Stimulated activated CD4-positive, alpha-beta T cell treated with anti-CD3 and anti-CD28 coated beads, Interleukin-4, amount 100 ng/mL, for 48 hours (primary cell): ENCODE measurements at places on chromosomes 4 and X.

- DNase-seq = no peak
Observed at GRCh38 chr4:116627545-116627944, 457.8 kb downstream of the TRAM1L1 start.

DNA sequence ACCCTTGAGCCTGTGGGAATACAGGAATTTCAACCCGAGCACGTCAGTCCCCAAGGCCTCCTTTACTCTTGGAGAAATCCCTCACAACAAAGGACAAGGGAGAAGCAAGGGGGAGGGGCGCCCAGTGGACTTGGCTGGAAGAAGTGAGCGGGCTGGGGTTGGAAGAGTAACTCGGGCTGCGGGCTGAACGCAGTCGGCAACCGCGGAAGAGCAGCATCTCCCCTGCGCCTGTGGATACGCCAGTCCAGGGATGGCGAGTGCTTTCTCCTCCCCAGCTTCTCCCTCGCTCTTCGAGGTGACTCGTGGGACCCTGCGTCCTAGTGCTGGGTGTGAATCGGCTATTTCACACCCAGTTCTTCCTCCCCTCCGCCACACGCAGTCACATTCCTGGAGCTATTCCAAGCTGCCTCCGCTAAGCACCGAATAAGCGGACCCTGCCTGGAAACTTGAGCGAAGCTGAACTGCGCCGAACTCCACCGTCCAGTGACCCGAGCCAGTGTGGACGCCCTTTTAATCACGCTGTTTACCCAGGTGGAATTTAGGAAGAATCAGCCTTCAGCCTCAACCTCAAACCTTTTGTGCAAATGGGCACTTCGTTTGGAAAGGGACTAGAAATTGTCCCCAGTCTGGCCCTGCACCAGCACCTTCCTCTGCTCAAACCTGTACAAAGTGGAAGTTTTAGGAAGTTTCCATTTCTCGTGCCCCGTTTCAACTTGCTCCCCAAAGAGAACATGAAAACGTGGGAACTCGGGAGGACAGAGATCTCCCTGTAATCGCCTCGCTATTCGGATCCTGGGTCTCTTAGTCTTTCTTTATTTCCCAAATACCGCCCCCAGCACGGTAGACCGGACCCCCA is 64.3 kb upstream of the WDR17 start:
- no peak for DNase-seq

- no peak for DNase-seq
Observed at GRCh38 chr4:8205241-8205707, 6.2 kb downstream of the SH3TC1 start.

DNA sequence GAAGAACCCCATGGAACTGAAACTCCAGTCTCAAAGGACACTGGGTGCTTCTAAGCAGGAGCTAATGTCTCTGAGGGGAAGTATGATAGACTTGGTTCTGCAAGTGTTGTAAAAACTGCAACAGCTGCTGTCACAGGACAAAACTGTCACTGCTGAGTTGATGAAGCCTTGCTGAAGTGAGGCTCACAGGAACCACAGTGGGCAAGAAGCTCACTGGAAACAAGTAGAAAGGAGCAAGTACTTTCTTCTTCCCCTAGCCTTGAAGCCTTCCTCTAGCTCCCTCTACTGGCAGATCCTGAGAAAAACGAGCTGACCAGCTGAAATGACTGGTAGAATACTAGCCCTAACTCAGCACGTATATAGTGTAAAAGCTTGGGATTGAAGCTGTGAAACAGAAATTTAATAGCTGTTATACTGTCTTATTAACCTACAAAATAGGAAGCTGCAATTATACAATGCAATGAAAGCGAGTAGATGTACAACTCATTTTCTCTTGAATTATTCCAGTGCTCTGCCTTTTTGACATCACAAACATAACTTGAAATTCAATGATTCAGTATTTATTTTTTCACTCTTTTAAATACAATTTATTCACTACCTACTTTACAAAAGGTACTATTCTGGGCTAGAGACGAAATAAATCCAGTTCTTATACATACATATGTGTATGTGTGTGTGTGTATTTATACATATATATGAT is 91.4 kb downstream of the GABRB1 start:
- peak; percentile 15 for DNase-seq

GRCh38 chr4:73897380-73898136 is 28.4 kb downstream of the CXCL1 start:
- DNase-seq = no peak

- no peak for DNase-seq
Observed at GRCh38 chr4:7631288-7632014, 196.7 kb upstream of the PSAPL1 start.

DNA sequence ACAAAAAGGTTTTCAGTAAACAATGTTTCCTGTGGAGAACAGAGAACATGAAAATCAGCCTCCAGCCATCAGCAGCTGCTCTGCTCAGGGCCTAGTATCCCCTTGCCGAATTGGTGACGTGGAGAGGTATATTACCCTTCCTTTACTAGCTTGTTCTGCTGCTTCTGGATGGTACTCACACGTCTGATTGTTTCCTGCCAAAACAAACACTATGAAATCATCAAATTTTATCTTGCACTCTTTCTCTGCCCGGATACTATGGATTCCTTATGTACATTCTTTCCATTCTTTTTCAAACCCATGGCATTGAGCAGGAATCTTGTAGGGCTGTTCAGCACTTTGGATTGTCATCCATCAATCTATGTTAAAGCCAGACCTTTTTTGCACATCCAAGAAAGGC is 18.8 kb upstream of the METAP1 start:
- DNase-seq = no peak

- no peak for DNase-seq
Observed at GRCh38 chrX:129932821-129933321, 26.9 kb downstream of the UTP14A start.

DNA sequence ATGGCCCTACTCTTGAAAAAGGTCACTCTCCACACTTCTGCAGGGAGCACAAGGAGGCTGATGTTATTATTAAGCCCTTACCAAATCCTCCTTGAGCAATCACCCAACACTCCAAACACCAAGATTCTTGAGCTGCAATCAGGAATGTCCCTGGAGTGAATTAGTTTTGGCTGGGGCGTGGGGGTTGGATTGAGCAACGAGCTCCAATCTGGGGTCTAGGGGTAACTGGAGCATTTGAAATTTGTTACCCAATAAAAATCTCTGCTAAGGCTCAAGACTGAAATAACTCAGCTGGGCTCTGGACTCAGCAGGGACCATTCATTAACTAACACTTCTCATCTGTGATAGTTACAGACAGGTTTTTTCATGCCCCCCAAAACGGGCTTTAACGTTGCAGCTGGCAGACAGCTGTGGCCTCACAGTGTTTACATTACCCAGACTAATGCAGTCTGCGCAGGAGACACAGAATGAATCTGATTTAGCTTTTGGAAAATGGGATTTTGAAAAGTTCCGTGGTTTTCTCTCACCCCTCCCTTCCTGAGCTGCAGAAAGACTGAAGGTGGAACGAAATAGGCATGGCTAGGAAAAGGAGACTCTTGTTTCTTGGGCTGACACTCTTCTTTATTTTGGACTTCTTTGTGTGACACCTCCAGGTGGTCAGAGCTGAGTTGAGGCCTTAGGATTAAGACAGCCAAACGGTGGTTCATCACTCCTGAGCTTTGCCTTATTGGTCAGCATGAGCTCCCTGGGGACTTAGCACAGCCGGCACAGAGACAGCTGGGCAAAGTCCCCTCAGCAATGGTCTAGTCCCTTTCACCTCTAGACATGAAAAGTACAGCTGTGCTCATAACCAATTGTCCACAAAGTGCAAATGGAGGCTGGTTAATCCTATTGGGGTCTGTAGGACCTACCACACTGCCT is 26.6 kb downstream of the PLAC1 start:
- DNase-seq = no peak

DNA sequence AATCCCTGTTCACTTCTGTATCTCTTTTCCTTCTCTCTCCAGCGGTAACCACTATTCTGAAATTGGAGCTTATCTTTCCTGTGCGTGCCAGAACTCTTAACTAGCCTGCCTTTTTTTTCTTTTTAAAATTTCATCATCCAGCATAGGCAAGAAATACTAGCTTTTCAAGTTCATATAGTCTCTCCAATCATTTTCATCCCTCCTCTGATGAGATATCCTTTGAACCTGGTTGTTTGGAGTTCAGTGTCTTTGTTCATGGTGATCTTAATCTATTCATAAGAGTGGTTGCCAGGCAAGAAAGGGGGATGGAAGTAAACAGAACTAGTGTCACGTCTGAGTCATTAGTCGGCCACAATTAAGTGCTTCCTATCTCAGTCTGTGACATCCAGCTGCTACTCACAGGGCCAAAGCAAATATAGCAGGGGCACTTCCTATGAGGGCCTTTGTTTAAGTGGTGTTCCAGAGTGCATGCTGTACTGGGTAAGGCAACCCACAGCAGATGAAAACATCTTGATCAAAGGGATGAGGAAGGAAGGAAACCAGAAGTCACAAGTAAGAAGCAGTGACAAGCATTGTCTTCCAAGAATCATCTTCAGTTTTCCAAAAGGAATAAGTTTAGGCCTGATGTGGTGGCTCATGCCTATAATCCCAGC is 56.4 kb upstream of the XIAP start:
- no peak for DNase-seq

GRCh38 chrX:124641737-124642491 is 295.6 kb downstream of the SH2D1A start:
- no peak for DNase-seq

- no peak for DNase-seq
Observed at GRCh38 chr4:139403462-139403861, 50.5 kb upstream of the RAB33B start.

DNA sequence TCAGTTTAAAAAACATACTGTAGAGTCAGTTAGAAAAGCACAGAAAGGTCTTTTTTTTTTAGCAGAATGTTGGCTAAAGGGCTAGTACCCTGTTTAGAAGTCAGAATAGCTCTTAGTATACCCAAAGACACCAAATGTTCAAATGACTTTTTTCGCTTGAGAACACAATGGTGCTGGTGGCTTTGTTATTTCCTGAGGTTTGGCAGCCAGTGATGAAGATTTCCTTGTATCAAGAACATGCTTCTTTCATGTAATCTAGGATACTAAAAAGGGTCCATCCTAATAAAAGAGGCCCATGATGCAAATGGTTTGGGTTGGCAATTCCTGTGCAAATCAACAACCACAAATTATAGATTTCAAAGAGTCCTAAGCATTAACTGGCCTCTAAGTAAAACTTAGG is 21.1 kb upstream of the CD40LG start:
- no peak for DNase-seq

GRCh38 chrX:12992544-12993118 is 17.7 kb downstream of the TMSB4X start:
- DNase-seq = no peak

DNA sequence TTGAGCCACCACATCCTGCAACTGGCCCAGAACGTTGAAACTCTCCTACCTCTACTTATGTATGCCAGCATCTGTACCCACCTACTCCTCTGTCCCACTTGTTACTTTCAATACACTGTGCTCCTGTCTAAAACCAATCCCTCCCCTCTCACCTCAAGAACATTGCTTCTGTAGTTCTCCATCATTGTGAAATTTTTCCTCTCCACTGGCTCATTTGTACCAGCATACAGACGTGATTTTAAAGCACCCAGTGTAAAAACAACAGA is 25.5 kb upstream of the USO1 start:
- no peak for DNase-seq

GRCh38 chrX:119381349-119381944 is 17.7 kb upstream of the SLC25A43 start:
- DNase-seq = no peak

DNA sequence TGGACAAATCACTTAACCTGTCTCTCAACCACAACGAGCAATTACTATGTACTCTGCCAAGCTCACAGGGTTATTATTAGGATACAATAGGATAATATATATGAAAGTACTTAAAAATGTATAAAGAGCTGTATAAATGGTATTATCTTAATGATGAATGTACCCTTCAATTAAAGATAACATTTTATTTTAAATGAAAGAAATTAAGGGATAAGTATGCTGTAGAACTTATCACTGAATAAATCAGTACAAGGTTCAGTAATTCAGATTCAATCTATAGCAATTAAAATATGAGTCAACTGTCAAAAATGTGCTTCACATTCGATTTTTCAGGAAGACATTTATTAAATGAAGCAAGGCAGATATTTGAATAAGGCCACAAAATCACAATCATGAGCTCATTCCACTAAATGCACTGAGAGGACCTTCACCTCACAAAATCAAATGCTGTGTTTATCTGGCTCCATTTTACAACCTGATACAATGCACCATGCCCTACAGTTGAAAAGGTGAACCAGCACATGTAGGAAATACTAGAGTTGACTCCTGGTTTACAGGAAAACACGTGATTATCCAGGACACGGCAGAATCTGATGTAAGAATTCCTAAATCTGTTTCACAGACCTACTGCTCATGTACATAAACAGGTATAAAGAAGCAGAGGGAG is 4.4 kb downstream of the LRCH2 start:
- no peak for DNase-seq

GRCh38 chr4:37802068-37802666 is 24.3 kb upstream of the PGM2 start:
- DNase-seq = no peak

DNA sequence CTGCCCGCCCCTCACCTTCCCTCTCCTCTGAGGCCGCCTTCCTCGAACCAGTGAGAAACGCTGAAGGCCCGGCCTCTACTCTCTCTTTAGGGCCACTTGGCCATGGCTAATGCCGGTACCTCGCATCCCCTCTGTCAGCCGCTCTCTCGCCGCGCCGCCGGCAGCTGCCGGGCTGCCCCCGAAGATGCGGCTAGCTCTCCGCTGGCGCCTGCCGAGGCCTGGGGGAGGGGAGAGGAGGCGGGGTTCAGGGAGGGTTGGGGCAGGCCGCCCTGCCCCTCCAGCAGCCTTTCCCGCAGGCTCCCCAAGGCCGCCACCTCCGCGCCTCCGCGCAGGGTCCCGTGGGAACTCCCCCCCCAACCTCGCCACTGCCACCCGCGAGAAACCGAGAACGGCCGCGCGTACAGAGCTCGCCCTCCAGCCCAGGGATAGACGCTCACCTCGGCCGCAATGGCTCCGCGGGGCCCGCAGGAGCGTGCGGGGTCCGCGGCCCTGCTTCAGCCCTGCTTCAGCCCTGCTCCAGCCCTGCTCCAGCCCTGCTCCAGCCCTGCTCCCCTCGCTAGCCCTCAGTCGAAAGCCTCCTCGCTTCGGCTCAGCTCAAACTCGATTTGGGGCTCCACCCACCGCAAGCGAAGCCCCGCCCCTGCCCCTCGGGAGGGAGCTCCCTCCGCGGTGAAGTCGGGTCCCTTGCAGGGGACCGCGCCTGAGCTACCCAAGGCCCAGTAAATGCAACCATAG is at the start of gene HUWE1:
Gene HUWE1 (minus strand): TSS at position 569 of the 735 bp plus-strand sequence. CDS start 32,612 bp downstream, outside the sequence.
- DNase-seq = peak; percentile 76
